Memory B cell (primary cell): ENCODE measurements at places on chromosomes 7 and 10.

- no peaks in the 10 kb centered on the region for H3K27me3 ChIP-seq
- H3K27ac ChIP-seq = no peak overlapping the region
- no peak overlapping the region for H3K4me3 ChIP-seq
- H3K36me3 ChIP-seq = no peaks in the 10 kb centered on the region
- H3K4me1 ChIP-seq = no peaks in the 10 kb centered on the region
- DNase-seq = no peak
These were observed 374.2 kb upstream of the SEMA3A start for GRCh38 chr7:84568781-84569180.

DNA sequence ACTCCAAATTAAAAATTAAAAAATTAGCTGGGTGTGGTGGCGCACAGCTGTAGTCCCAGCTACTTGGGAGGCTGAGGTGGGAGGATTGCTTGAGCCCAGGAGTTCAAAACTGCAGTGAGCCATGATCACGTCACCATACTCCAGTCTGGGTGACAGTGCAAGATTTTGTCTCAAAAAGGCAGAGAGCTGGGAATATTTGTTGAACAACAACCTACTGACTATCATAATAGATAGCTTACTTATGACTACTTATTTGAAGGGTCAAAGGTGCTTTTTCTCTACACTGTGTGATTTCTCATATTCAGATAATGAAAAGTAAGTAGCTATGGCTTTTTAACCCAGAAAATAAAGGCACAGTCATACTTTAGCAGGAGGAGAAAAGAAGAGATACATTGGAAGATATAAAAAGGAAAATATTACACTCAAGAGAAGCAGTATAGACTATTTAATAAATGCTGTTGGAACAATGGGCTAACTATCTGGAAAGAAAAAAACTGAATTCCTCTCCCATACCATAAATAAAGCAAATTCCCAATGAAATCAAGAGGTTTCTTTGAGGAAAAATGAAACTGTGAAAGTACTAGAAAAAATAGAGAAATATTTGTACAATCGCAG, 6.7 kb downstream of the GSDME start:
- no peak overlapping the region for H3K4me3 ChIP-seq
- no peaks in the 10 kb centered on the region for H3K4me1 ChIP-seq
- peaks cover 2% of the 10 kb centered on the region for H3K36me3 ChIP-seq
- no peak for DNase-seq
- H3K27ac ChIP-seq = no peak overlapping the region

DNA sequence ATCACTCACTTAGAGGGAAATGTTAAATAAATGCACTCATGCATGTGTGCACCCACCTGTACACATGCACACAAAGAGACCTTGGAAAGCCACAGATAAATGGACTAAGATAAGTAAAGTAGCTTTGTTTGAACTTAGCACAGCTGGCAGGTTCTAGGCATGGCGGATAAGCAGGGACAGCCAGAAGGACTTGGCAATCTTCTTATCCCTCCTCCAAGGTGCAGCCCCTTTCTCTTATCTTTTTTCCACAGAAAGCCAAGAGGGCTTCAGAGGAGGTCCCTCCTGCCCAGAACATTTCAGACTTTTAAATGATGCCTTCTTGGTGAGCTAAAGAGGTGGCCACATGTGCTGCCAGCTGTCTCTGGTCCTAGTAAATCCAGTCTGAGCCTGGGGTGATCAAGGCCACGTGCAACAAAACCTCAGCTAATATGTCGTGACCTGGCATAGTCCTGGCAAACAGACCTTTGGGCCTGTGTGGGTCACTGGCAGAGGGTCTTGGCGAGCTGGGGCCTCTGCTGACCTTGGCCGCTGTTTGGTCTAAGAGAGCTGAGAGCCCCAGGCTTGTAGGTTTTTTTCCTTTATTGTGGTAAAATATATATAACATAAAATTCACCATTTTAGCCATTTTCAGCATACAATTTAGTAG, 43.2 kb upstream of the SLC35B4 start:
- H3K4me1 ChIP-seq = peaks cover 4% of the 10 kb centered on the region
- H3K4me3 ChIP-seq = no peak overlapping the region
- no peaks in the 10 kb centered on the region for H3K36me3 ChIP-seq
- H3K27me3 ChIP-seq = peaks cover 14% of the 10 kb centered on the region
- no peak for DNase-seq
- no peak overlapping the region for H3K27ac ChIP-seq

- H3K27me3 ChIP-seq = no peaks in the 10 kb centered on the region
- H3K27ac ChIP-seq = peak overlapping the region; percentile 81
- H3K4me1 ChIP-seq = peaks cover 12% of the 10 kb centered on the region
- H3K36me3 ChIP-seq = no peaks in the 10 kb centered on the region
- no peak for DNase-seq
These were observed 81.8 kb upstream of the CREB5 start for GRCh38 chr7:28330384-28331070.
